HFFc6 (cell line): ENCODE measurements at places on chromosomes 4 and X.
A peak's percentile ranks its signal among the peaks of the same experiment; 100 is the strongest.

DNA sequence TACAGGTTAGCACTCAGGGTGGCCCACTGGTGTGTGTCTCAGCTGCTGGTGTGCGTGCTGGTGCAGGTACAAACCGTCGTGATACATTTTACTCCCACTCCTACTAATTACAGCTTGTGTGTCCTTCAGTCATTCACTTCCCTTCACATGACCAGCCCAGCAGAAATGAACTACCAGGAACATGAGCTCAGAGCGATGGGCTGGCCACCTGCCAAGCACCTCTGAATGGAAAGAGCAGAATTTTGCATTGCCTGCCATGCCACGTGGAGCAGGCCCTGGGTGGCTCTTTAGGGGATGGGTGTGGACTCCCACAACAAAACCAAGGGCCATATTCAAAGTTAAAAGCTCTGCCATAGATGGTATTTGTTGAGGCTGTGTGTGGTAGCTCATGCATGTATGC is 58.9 kb upstream of the PGM2 start:
- peak; percentile 19 for DNase-seq

DNA sequence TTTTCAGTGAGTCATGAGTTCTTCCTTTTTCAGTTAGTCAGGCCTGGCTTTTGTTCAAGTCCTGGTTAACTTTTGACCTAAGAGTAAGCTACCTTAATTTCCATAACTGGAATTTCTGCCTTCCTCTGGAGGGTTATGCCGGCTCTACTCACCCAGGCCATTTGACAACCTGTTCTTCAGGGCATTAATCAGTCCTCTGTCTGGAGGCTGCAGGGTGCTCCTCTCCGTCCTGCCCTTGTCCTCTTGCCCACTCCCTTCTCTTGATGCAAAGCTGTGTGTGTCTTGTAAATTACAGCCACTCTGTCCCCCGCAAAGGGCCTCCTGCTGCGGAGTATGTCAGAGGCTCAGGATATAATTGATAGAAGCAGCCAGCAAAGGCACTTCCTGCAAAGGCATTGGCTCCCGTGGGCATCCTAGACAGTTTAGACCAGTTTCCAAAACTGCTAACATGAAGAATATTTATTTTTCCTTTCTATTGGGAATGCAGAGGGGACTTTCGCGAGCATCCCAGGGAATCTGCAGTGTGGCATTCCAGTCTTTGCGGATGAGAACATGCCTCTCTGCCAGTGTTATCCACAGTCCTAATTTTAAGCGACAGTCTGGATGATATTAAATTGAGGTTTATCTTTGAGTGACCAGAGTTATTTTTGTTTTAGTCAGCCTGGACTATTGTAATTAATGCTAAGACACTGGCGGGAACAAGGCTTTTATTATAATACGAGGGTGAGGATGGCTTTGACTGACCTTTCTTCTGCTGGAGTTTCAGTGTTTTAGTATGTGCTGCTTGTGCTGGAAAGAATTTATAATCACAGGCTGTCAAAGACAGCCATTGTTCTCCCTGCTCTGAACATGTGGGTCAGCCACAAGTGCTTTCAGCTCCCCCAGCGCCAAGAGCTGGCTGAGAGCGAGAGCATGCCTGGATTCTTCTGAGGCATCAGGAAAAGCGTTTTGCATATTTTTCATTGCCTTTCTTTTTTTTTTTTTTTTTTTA is 74.2 kb downstream of the LIMCH1 start:
- DNase-seq = no peak

DNA sequence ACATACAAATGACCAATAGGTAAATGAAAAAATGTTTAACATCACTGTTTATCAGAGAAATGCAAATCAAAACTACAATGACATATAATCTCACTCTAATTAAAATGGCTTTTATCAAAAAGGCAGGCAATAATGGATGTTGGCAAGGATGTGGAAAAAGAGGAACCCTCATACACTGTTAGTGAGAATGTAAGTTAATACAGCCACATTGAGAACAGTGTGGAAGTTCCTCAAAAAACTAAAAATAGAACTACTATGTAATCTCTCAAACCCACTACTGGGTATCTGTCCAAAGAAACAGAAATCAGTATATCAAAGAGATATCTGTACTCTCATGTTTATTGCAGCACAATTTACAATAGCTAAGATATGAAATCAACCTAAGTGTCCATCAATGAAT is 165.9 kb upstream of the HHIP start:
- no peak for DNase-seq

GRCh38 chrX:20455001-20455400 is 188.3 kb upstream of the RPS6KA3 start:
- peak; percentile 8 for DNase-seq

- DNase-seq = no peak
Observed at GRCh38 chr4:56622176-56622575, 58.9 kb downstream of the HOPX start.

- no peak for DNase-seq
Observed at GRCh38 chr4:108384544-108384943, 215.8 kb upstream of the LEF1 start.

- no peak for DNase-seq
Observed at GRCh38 chr4:31034550-31034949, 314.4 kb downstream of the PCDH7 start.

GRCh38 chrX:74523224-74523623 is 91.2 kb downstream of the RLIM start:
- DNase-seq = no peak

DNA sequence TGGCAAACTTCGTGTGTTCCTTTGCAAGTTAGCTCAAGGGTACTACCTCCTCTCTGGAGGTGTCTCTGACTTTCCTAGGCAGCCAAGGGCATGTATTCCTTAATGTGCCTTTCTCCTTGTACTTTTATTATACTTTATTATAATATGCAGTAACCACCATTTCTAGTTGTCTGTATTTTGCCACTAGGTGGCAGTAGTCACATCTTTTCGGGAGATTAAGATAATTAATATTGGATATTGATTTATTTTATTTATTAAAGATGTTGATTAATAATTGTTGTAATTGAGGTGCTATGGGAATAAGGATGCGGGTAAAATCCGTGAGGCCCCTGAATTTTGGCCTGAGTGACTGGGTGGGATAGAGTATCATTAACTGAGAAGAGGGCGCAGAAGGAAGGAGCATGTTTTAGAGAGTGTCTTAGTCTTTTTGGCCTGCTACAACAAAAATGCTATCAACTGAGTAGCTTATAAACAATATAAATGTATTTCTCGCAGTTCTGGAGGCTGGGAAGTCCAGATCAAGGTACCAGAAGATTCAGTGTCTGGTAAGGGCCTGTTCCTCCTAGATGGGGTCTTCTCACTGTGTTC is 153.3 kb downstream of the TMEM164 start:
- no peak for DNase-seq

DNA sequence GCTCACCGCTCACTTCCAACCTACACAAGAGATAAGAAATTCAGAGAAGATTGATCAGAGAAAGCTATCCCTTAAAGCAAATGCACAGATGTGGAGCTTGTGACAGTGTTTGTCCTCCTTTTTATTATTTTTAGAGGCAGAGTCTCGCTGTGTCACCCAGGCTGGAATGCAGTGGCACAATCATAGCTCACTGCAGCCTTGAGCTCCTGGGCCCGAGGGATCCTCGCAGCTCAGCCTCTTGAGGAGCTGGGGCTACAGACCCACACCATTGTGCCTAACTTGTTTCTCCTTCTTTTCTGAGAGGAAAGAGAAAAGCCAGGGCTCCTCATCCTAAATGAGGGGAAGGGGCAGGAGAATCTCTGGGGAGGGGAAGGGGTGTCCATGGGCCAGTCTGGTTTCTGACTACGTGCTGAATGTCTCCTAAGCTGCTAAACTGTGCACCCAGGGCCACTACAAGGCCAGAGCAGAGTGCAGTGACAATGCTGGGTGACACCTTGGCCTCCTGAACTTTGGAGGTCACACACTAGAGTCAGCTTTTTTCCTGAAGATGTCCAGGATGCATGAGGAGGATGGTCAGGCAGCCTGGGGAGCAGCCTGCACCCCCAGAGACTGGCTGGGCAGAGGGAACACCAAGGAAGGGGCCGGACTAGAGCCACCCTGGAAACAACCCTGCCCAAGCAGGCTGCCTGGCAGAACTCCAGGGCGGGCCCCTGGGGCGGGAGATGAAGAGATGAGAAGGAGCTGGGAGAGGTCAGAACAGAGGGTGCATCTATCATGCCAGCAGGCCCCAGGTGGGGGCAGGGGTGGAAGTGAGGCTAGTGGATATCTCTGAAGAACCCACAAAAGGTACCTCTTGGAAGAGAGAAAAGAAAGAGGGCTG is 55.5 kb upstream of the PROM1 start:
- no peak for DNase-seq

- DNase-seq = no peak
Observed at GRCh38 chrX:48472851-48473703, 2.9 kb upstream of the FTSJ1 start.

- DNase-seq = no peak
Observed at GRCh38 chr4:173357939-173358338, 12.8 kb upstream of the SAP30 start.

DNA sequence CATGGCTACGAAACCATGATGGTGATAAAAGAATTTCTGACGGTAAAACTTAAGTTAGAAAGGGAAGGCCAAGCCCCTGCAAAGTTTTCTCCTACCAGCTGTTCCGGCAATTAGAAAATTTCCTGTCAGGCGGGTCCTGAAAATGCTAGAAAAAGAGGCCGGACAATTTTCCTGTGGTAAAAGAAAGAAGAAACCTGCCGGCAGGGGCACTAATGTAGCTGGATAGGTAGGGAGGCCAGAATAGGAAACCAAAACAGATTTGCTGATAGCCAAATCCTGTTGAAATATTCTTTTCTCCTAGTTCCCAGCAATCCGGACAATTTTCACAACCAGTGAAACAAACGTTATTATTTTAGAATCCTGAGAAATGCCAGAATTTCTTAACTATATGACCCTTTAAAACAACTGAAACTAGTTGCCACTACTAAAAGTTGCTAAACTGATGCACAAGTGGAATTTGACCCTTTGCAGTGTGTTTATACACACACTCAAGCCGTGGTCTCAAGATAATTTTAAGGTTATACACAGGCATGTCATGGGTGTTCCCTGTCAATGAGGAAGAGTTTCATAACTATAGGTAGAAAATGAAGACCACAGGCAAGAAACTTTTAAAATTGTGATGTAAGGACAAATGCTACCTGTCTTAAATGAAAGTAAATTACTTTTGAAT is 47.7 kb downstream of the RPS6KA3 start:
- no peak for DNase-seq

DNA sequence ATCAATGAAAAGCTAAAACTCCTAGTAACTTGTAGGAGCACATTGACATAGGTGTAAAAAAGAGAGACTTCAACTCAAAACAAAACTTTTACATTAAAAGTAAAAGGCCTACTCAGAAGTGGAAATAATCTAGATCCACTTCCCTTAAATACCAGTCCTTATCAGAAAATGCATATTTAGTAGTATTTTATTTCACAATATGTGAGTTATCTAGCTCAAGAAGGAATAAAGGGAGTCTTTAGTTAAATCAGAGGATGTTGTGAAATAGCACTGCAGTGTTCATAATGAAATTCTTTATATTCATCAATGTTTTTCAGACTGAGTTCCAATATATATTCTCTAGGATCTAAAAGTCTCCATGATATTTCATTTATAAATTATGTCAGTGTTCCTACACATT is 715.0 kb downstream of the GRID2 start:
- no peak for DNase-seq

- DNase-seq = no peak
Observed at GRCh38 chr4:52968241-52968640, 106.1 kb downstream of the RASL11B start.

DNA sequence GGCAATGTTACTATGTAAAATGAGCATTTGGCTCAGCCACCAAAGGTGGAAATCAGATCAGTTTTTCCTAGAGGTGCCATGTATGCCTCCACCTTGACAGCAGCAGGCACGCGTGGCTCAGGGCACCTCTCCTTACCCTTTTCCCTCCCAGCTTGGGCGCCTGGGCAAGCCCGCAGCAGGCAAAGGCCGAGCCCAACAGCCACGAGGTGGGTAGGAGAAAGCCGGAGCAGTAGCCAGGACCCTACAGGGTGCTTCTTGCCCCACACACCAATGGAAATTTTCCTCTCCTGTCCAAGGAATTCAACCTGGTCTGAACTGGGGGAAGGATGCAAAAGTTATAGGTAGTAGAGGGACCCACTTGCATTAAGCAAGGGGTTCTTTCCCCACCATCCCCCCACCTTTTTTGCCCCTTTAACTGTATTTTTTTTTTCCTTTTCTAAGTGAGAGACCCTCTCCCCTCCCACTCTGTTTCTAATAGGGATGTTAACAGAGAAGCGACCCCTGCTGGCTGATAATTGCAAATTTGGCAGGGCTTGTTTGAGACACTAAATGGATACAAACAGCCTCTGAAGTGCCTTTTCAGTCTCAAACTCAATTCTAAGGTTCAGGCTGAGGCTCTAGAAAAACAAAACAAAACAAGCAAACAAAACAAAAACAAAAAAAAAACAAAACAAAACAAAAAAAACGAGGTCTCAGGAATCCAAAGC is 895.1 kb downstream of the PCDH18 start:
- DNase-seq = no peak

- no peak for DNase-seq
Observed at GRCh38 chr4:144645102-144645630, 790 bp upstream of the HHIP start.

DNA sequence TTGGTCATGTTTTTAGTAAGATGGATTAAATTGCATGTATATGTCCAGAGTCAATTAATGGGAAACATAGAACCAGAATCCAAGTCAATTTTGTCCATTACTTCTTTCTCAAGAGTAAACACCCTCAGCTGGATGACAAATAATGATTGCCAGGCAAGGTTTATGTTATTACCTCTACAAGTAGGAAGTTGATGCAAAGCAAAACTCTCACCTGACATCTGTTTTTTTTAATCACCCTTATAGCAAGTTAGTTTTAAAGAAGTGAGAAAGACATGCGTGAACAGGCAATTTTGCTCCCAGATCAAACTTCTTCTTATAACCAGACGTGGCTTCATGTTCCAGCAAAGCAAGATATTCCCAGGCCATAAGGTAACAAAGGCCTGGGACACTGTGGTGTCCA is 348.5 kb upstream of the FTHL17 start:
- no peak for DNase-seq

DNA sequence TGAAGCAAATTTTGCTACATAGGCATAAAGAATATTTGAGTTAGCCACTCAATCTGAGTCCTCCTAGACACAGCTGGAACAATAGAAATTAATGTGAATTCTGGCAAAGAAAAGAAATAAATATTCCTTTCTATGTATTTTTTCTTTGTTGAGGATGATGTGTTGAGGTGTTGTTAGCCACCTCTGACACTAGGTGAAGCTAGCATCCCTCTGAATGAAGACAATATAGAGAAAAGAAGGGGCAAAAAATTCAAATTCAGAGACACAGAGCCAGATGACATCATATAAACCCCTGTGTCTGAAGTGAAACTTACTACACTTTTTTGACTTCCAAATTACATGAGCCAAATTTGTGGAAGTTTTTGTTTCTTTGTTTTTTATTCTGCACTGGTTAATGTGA is 34.6 kb upstream of the TMPRSS11D start:
- no peak for DNase-seq

GRCh38 chr4:109560687-109561461 is 828 bp downstream of the MCUB start:
- DNase-seq = peak; percentile 81

GRCh38 chrX:53704294-53704693 is 17.8 kb upstream of the HUWE1 start:
- DNase-seq = no peak

- DNase-seq = no peak
Observed at GRCh38 chr4:116070283-116070682, 956.9 kb upstream of the NDST4 start.

GRCh38 chr4:56348576-56348975 is 38.7 kb downstream of the AASDH start:
- DNase-seq = no peak

- DNase-seq = no peak
Observed at GRCh38 chrX:22968494-22968893, 31.3 kb upstream of the DDX53 start.
